ENCODE measurements at places on chromosomes 6 and 20.
A peak's percentile ranks its signal among the peaks of the same experiment; 100 is the strongest.

DNA sequence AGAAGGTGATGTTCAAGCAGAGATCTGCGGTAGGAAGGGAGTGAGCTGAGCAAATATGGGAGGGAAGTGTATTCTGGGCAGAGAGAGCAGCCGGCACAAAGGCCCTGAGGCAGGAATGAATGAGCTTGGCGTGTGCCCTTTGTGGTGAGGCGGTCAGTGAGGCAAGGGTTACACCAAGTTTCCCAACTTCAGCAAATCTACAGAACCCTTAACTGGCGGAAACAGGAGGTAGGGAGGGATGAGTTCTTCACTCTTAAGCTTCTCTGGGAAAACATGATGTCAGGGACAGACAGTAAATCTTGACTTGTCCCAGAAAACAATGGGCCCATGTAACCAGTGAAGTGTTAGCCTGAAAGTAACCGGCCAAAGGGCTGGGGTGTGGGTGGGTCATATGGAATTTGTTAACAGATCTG is 97.1 kb upstream of the PTPN1 start:
- DNase-seq: no peak

GRCh38 chr6:28673787-28674671 is 148.3 kb downstream of the GPX5 start:
- peak; percentile 68 for DNase-seq

GRCh38 chr6:158988477-158988876 is 11.5 kb downstream of the RSPH3 start:
- DNase-seq: no peak

- no peak for DNase-seq
Measured at GRCh38 chr6:22221630-22222029, 75.2 kb downstream of the PRL start.

DNA sequence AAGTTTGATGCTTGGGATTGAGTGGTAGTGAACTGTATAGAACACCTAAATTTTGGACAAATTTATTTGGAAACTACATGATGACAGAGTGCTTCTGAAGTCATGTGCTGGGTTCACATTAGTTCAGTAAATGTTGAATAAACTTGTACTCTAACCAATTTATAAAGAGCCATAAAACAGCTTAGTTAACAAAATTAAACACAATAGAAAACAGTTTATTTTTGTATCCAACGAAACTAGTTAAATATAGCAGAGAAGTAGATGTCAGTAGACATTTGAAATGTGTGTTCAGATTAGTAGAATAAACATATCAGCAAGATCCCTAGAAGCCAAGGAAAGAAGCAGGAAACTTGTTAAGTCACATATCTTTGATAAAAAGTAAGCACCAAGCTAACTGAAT is 32.1 kb downstream of the SCAF8 start:
- no peak for DNase-seq

GRCh38 chr6:128256095-128256494 is 264.3 kb downstream of the PTPRK start:
- DNase-seq: no peak

DNA sequence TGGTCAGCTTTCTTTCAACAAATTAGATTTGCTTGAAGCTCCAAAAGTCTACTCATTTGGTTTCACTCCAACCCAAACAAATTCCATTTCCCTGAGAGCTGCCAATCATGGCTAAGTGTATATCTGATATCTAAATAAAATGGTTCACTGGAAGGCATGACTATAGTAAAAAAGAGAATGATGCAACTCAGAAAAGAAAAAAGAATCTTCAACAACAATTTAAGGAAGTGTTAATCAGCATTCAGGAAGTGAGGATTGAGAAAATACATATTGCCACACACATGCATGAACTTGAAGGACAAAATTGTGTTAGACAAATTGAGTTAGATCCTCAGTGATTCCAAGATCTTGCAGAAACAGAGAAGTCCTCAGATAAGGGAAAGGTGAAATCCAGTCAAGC is 972.9 kb upstream of the FLRT3 start:
- DNase-seq: no peak

- no peak for DNase-seq
Measured at GRCh38 chr20:61779176-61779965, 286.3 kb downstream of the TAF4 start.

GRCh38 chr6:55175078-55176049 is 1.0 kb downstream of the HCRTR2 start:
- DNase-seq: peak; percentile 4
